ENCODE measurements at places on chromosomes 2 and 18. TPM values are rescaled to one million over a fixed set of nuclear protein-coding genes. Genes with fewer than 3 reads are reported as not detected.

GRCh38 chr2:113284476-113284875 lies 5.8 kb upstream of the PAX8 start:
- no peak for DNase-seq

- DNase-seq = no peak
These were observed 41.3 kb upstream of the CCDC68 start for GRCh38 chr18:55000529-55000928.

DNA sequence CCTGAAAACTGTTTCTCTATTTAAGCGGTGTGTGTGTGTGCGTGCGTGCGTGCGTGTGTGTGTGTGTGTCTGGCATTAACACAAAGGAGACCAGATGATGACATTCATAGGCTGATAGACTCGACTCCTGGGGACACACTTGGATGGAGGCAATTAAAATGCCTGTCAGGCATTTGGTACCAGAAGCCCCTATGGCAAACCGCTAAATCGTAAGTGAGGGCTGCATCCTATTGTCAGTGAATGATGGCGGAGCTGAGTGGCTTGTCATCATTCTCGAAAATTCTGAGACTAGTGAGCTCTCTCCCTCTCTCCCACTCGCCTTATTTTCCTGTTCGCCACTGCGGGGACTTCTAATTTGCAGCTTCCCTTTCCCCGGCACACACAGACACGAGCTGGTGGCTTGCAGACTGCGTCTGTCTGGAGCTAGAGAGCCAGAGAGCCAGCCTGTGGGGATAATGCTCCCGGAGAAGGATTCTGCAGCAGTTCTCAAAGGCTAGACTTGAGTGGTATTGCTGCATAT lies 155.4 kb downstream of the MAP2 start:
- no peak for DNase-seq

DNA sequence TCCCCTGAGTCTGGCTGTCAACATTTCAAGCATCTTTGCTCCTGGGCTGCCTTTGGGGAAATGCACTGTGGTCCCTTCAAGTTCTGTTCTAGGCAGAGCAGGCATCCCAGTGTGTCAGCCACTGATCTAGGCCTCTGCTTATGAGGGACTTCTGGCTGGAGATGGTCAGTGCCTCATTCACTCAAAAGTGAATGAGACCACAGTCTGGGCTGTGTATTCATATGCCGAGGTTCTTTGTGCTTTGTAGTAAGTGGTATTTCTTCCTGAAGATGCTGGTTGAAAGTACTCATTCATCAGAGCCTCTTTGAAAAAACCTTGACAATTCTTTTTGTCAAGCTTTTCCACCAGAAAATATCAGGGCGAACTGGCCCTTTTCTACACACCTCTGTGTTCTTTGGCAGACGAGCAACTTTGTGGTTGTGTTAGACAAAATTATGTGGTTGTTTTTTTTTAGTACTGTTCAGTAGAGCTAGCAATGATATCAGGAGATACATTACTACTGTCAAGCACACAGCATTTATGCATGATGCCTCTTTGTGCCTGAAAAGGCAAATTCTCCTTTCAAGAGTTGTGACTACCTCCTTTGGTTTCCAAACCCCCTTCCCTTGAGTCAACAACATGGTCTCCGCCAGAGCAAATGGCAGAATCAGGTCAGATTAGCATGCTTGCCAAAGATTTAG lies 510.9 kb upstream of the NRP2 start:
- DNase-seq = no peak

DNA sequence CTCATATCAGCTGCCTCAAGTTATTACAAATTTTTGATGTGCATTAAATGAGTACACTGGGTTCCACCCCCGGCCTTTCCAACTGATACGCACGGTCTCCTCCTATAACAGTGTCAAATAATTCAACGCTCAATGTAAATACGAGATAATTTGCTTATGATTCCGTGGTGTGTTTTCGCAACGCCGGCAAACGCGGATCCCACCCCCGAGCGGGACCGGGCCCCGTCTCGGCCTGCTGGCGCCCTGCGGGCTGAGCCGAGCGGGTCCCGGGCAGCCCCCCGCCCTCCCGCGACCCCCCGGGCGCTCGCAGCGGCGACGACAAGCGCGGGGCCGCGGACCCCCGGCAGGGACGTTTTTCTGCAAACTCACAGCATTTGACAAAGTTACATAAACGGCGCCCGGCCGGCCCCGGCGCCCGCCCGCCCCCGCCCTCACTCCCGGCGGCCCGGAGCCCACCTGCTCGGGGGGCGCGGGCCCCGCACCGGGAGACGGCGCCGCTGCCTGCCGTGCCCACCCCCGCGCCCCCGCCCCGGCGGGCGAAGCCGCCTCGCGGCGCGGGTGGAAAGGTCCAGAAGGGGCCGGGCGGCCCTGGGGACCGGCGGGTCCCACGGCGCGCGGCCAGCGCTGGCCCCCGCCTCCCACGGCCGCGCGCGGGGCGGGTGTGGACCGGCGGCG lies 762 bp downstream of the HDAC4 start:
- peak; percentile 82 for DNase-seq

The POTEI gene
- total RNA-seq = not detected

DNA sequence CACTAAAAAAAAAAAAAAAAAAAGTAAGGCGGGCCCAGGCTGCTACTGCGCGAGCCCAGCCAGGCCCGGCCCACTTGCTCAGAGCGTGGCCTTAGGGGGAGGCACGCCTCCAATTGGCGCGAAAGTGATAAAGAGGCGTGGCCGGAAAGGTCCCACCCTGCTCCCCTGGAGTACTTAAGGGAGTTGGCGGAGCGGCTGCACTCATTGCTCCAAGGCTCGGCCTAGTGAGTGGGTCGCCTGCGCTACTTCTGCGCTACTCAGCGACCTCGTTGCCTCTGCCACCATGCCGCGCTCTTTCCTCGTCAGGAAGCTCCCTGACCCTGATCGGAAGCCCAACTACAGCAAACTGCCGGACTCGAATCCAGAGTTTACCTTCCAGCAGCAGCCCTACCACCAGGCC lies 36.9 kb downstream of the UNC80 start:
- no peak for DNase-seq

DNA sequence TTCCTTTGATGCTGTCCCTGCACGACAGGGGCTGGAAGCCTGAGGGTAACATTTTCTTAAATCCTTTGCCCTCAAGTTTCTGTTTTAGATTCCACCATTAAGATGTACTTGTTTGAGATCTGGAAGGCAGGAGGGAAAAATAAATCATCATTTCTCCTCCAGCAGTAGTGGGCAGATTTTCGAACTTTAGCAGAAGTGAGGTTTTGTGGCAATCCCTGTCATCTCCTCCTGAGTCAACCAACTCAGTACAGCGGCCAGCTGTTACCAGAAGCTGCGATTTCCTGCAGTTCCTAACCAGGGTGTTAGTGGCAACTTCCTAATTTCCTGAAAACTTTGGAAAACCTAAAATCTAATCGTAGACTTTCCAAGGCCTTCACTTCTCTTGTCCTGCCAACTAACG lies 517.2 kb upstream of the ACVR2A start:
- DNase-seq = no peak

All from mesenteric fat pad (tissue), 1 donor.